Activated T-helper 1 cell treated with anti-CD3 and anti-CD28 coated beads, Interleukin-12 subunit alpha, Interleukin-12 subunit beta, Interleukin-2, Interleukin-4 antibody, amounts not matched to agents 30 ng/mL and 10 ng/mL and 1 ng/mL, durations not matched to agents 14 hours and 24 hours and 36 hours (primary cell): ENCODE measurements at places on chromosomes 6 and 20. TPM values are rescaled to one million over a fixed set of nuclear protein-coding genes. Genes with fewer than 3 reads are reported as not detected.

The PDSS2 gene
- 11.8 and 14.5 TPM in 2 replicates for total RNA-seq

The BPIFB4 gene
- not detected in 2 replicates for total RNA-seq

The DEFB132 gene
- total RNA-seq, result not detected in 2 replicates

The TTBK1 gene
- total RNA-seq, result 1.7 and 2.0 TPM in 2 replicates

The PI3 gene
- total RNA-seq, result not detected in 2 replicates

- no peak overlapping the region for H3K4me3 ChIP-seq
- H3K36me3 ChIP-seq, result no peaks in the 10 kb centered on the region
- no peaks in the 10 kb centered on the region for H3K27me3 ChIP-seq
These were observed 544.0 kb upstream of the HS3ST5 start for GRCh38 chr6:114886670-114887436.

DNA sequence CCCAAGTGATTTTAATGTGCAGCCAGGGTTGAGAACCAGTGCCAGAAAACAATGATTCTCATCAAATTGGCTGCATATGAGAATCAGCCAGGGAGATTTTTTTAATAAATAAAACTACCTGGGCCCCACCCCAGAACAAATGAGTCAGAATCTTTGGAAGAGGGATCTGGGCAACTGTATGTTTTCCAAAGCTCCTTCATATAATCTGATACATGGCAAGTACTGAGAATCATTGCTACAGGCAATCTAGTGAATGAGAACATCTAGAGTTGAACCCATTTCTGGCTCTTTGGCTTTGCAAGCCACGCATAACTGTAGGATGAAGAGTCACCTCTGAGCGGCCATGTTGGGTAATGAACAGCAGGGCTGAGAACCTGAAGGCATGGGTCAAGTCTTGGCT, 26.1 kb upstream of the DSP start:
- no peak overlapping the region for H3K4me3 ChIP-seq
- H3K27me3 ChIP-seq, result peaks cover 19% of the 10 kb centered on the region
- no peak overlapping the region for H3K27ac ChIP-seq
- H3K36me3 ChIP-seq, result no peaks in the 10 kb centered on the region

DNA sequence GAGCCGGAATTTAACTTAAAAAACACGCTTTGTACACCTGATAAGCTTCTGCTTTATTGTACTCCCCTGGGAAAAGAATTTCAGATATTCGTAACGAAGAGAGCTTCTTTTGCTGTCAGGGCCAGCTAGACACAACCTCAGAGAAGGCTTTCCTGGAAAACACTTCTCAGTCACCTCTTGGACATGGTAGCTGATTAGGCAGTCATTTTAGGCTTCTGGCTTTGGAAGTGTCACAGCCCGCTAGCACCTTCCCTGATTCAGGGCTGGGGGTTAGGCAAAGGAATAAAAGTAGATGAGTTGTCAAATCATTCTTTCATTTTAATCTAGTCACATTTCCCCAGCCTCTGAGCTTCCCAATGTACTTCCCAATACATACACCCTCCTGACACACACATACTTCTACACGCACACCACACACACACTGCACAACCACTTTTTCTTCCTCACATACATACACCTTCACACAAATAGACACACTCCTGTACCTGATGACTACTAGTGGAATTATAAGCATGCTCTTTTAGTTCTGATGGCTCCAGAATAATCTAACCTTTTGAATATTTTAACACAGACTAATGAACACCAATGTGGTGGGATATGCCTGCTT, 34.9 kb upstream of the TINAG start:
- no peaks in the 10 kb centered on the region for H3K4me1 ChIP-seq
- H3K4me3 ChIP-seq, result no peak overlapping the region
- peaks cover 2% of the 10 kb centered on the region for H3K27me3 ChIP-seq
- H3K36me3 ChIP-seq, result no peaks in the 10 kb centered on the region

- H3K4me3 ChIP-seq, result peak within 1 kb of the TSS; percentile 93
- H3K4me1 ChIP-seq, result peaks cover 58% of the 10 kb centered on the region
- peaks cover 15% of the 10 kb centered on the region for H3K36me3 ChIP-seq
- DNase-seq, result peak; percentile 87
- peak within 1 kb of the TSS; percentile 92 for H3K27ac ChIP-seq
These were observed at the start of gene TAF8 for GRCh38 chr6:42050297-42051267. Gene TAF8, plus strand, starts transcription at chr6:42050524. Its CDS starts 18 bp downstream, at chr6:42050542.

- DNase-seq, result no peak
- no peaks in the 10 kb centered on the region for H3K36me3 ChIP-seq
- H3K27me3 ChIP-seq, result no peaks in the 10 kb centered on the region
- H3K4me3 ChIP-seq, result no peak overlapping the region
- H3K4me1 ChIP-seq, result no peaks in the 10 kb centered on the region
These were observed 86.6 kb downstream of the TRDN start for GRCh38 chr6:123550052-123550617.

GRCh38 chr6:32609731-32610640, 20.3 kb upstream of the HLA-DRB1 start:
- peak; percentile 62 for DNase-seq
- no peak overlapping the region for H3K27ac ChIP-seq
- H3K36me3 ChIP-seq, result no peaks in the 10 kb centered on the region
- H3K4me1 ChIP-seq, result peaks cover 15% of the 10 kb centered on the region
- no peak overlapping the region for H3K4me3 ChIP-seq

DNA sequence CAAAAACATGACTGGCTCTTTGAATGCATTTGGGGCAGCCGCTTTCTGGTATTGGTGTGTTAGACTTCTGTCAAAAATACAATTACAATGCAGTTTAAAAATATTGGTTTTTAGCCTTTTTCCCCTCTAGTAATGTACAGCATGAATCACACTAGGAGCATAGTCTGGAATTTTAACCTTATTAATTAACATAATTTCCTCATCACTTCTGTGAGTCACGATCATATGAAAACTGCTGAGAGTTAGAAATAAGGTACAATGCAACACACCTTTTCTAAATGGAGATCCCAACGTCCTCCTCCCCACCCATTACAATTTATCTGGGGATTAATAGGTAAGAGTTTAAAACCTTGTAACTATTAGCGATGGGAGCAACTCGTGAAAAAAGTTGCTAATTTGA, 297.1 kb upstream of the RIMS1 start:
- no peaks in the 10 kb centered on the region for H3K4me1 ChIP-seq
- DNase-seq, result no peak
- H3K36me3 ChIP-seq, result no peaks in the 10 kb centered on the region

- no peak for DNase-seq
- no peak overlapping the region for H3K27ac ChIP-seq
- H3K27me3 ChIP-seq, result no peaks in the 10 kb centered on the region
- H3K36me3 ChIP-seq, result peaks cover 27% of the 10 kb centered on the region
- H3K4me3 ChIP-seq, result no peak overlapping the region
These were observed 10.0 kb downstream of the PYGB start for GRCh38 chr20:25257756-25258475.
